H4 (cell line): ENCODE measurements at places on chromosomes 4 and X. TPM values are rescaled to one million over a fixed set of nuclear protein-coding genes. Genes with fewer than 3 reads are reported as not detected.

DNA sequence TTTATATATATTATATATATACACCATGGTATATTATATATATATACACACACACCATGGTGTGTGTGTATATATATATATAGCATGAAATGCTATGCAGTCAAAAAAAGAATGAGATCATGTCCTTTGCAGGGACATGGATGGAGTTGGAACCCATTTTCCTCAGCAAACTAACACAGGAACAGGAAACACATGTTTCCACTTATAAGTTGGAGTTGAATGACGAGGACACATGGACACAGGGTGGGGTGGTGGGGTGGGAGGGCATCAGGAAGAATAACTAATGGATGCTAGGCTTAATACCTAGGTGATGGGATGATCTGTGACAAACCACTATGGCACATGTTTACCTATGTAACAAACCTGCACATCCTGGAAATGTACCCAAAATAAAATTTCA is 293.6 kb upstream of the NDST3 start:
- DNase-seq = no peak

Gene SLC10A4
- 0.06 and 1.5 TPM in 2 replicates for total RNA-seq

Gene TEX11
- total RNA-seq = not detected in 2 replicates

DNA sequence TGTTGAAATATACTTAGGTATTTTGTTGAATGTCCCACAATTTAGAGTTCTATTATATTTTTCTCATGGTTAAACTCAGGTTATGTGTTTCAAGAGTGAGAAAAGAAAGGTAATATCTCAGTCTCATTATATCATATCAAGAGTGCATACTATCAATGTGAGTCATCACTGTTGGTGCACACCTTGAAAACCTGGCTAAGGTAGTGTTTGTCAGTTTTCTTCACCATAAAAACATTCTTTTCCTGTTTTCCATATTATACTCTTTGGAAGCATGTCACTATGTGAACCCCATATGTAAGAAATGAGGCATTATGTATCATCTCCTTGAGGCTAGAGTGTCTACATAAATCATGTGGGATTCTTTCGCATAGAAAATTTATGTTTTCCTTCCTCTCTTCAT is 307.6 kb upstream of the CTSO start:
- DNase-seq = no peak

Gene DCAF4L1
- total RNA-seq = 0.14 TPM in 1 of 2 replicates, not detected in the other

- no peak for DNase-seq
Measured at GRCh38 chr4:77344784-77345183, 187.8 kb downstream of the CCNG2 start.

DNA sequence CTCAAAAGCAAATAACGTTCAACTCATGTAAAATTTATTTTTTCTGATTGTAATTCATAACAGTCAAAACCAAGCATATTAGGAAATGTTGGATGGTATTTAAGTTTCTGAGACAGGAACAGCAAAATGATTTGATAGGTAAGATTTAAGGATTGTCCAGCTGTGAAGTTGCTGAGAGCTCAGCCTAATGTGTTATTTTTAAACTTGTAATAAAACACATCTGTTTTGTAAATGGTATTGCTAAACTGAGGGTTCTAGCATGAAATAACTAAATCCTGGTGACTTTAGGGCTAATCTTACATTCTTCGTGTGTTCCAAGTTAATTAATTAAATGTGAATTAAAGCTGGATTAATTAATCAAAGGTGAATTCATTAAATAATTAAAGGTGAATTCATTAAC is 13.3 kb downstream of the TLR10 start:
- no peak for DNase-seq

DNA sequence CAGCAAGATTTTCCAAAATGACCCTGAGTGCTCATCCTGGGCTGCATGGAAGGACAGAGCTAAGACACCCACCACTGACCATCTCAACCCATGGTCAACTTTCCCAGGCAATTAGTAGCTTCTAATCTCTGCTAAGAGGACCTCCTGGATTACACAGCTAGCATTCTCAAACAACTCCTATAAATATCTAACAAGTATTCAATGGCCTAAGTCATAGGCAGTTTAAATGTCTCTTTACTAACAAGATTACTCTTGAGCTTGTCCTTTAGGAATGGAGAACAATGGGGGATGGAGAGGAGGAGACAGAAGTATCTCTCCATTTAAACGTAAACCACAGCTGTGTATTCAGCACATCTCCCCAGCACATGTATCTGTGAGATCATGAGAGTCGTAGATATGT is 118.1 kb downstream of the WDFY3 start:
- DNase-seq = no peak

- DNase-seq = no peak
Measured at GRCh38 chr4:47442980-47443379, 20.5 kb downstream of the COMMD8 start.
